ENCODE measurements at places on chromosomes 12 and 14. TPM values are rescaled to one million over a fixed set of nuclear protein-coding genes. Genes with fewer than 3 reads are reported as not detected.

The SAMD15 gene
- 2.3 TPM for total RNA-seq

GRCh38 chr12:107521826-107522355, 163.7 kb upstream of the PWP1 start:
- DNase-seq = no peak

GRCh38 chr12:13211859-13212664, 15.5 kb downstream of the EMP1 start:
- DNase-seq = peak; percentile 47

DNA sequence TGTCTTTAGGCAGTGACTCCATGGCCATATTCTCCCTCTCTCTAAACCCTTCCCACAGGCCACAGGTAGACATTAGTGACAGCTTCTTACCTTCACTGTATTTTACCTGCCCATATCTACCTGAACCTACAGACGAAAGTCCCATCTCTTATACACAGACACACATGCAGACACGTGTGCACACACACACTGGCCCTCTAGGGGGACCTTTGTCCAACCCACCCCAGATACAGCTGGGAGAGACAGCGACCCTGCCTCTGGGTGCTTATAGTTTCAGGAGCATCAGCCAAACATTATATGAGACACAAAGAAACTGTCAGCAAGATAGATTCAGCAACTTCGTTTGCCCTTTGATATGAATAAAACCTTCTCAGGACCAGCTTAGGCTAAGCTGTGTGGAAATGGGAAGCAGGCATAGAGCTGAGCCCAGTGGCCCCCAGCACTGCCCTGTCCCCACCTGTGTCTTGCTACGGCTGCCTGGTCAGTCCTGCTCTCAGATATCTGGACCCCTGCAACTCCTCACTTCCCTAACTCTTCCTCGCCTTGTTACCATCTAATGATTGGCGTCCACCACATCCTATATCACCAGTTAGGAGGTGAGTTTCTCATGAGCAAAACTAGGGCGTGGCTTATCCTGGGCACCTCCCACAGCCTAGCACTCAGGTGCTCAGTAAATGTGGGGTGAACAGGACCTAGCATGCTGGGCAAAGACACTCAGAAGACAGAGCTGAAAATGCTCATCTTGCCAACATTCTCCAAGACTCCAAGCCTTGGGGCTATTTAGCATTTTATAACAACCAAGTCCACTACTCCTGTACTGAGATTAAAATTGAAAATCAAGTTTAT, 12.0 kb upstream of the CD9 start:
- no peak for DNase-seq

GRCh38 chr12:27551172-27551840, 27.3 kb downstream of the PPFIBP1 start:
- no peak for DNase-seq

- DNase-seq = no peak
Observed at GRCh38 chr14:99753225-99754140, 39.7 kb upstream of the EML1 start.

All from renal cortical epithelial cell (primary cell).